Muscle of back (tissue), 13 donors: ENCODE measurements at places on chromosomes 2 and 18.

GRCh38 chr2:117691595-117691994 lies 122.9 kb upstream of the DDX18 start:
- no peak for DNase-seq

GRCh38 chr18:45690975-45691815 lies 32.8 kb upstream of the SLC14A1 start:
- DNase-seq = peak; percentile 86

GRCh38 chr2:112095681-112096080 lies 40.6 kb downstream of the TMEM87B start:
- peak; percentile 23 for DNase-seq

- DNase-seq = no peak
These were observed 42.8 kb downstream of the TRAPPC12 start for GRCh38 chr2:3422161-3422779.

DNA sequence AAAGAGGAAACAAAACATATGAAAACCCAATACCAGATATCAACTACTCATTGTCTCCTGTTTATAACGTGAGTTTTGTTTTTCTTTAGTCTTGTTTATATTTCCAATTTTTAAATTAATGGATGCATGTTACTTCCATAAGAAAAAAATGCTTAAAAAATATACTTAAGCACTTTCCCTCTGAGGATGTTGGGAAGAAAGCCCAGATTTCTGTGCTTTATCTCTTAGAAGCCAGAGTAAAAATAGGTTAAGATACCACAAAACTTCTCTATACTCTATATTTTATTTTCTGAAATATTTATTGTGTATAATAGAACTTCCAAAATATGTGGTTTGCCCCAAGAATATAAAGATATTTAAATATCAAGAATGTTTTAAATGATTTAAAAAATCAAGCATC lies 633.9 kb downstream of the STK39 start:
- peak; percentile 11 for DNase-seq

DNA sequence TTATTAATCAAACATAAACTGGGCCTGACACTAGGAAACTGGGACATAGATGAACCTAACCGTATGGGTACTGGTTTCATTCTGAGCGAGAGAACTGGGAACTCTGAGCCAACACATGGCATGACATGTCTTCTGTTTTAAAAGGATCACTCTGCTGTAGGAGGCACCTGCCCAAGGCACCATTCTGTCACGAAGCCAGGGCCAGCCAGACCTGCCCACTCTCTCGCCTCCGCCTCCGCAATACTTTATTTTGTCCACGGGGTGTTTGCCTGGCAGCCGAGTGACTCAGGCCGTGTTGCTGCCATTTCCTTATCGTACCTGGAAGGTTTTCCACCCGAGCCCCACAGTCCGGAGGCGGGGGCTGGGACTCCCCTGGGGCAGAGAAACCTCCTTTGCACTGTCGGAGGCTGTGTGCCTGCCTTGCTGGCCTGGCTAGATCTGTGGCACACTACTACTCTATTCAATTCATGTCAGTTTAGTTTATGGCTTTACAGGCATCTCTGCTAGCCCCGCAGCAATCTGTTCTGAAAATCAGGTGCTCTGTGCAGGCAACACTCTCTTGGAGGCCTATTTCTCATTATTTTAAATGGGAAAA lies 120.4 kb upstream of the ACKR3 start:
- DNase-seq = no peak

DNA sequence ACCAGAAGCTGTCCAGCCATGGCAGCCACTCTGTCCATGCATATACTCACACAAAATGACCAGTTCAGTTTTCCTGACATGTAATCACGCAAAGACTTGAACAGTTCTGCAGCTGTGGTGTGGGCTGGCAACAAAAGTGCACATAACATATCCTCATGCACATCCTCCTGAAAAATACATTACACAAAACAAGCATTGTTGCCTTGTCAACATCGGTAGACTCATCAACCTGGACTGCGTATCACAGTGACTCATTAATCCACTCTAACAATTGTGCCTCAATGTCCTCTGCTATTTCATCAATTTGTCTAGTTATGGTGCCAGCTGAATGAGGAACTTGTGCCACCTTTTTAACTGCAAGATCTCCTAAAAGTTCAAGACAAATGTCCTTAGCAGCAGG lies 19.5 kb downstream of the RBKS start:
- DNase-seq = no peak

GRCh38 chr18:189254-189653 lies 30.9 kb downstream of the USP14 start:
- DNase-seq = no peak

- no peak for DNase-seq
These were observed 221.6 kb downstream of the NR4A2 start for GRCh38 chr2:156110890-156111289.

DNA sequence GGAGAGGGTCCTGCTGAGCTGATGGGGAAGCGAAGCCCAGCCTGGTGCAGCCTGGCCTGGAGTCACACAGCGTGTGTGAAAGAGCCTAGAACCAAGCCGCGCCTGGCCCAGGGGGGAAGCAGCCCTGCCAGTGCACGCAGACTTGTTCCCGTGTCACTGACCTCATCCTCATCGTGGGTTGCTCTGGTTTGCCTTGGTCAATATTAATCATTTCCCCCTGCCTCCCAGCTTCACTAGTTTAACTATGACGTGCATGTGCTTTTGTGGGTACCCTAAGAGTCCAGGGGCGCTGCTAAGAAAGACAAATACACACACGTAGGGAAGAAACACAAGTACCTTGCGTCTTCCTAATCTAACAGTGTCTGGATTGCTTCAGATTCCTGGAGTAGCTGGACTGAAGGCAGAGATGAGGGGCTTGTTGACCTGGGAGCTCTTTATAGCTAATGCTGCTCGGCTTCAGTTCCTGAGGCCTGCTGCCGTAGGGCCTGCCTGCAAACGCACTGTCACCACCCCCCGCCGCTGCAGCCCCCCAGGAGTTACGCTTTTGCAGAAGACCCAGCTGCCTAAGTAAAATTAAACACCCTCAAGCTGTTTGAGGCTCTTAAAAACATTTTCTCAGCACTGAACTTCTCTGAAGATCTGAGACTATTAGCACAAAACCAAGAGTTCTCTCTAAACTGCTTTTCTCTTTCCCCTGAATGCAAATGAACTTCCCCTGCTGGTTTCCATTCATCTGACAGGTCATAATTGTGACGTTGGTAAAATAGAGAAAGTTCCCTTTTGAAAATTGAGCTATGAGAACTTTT lies 159.2 kb downstream of the FAM210A start:
- DNase-seq = no peak

DNA sequence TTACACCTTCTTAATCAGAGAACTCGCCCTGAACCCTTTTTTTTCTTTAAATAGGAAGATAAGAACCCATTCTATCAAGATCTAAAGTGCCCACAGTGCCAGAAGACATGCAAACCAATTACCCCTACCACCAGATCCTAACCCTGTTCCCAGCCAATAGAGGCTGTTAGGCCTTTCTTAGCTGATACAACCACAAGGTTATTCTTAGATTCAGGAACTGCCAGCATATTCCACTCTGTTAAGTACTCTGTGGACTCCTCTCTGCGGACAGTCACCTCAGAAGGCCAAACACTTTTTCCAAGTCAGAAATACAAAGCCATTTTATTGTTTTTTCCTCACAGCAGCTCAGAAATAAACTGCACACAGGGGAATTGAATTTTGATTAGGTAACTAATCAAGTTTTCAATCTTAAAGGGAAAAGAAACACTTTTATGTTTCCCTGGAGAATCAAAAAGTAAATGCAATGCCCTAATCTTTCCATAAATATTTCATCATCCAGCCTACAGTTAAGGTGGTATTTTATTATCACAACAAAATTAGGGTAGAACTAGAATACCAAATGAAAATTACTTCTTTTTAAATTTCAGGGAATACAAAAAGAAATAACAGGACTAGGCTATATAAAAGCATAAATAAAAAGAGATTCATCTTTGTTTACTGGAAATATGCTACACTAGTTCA lies 111.4 kb downstream of the NBAS start:
- DNase-seq = no peak

GRCh38 chr2:44777537-44777936 lies 164.0 kb upstream of the SIX3 start:
- DNase-seq = no peak
